Endothelial cell (in vitro differentiated cells): ENCODE measurements at places on chromosomes 3 and 15.

- DNase-seq: no peak
Measured at GRCh38 chr15:23897531-23897930, 210.4 kb upstream of the NDN start.

- DNase-seq: no peak
Measured at GRCh38 chr15:77748078-77749064, 115.7 kb upstream of the LINGO1 start.

GRCh38 chr15:86663304-86663703, 583.6 kb downstream of the AGBL1 start:
- DNase-seq: no peak

- no peak for DNase-seq
Measured at GRCh38 chr15:92801774-92802464, 98.2 kb upstream of the CHD2 start.

GRCh38 chr15:41629883-41630282, 30.3 kb upstream of the MGA start:
- no peak for DNase-seq

DNA sequence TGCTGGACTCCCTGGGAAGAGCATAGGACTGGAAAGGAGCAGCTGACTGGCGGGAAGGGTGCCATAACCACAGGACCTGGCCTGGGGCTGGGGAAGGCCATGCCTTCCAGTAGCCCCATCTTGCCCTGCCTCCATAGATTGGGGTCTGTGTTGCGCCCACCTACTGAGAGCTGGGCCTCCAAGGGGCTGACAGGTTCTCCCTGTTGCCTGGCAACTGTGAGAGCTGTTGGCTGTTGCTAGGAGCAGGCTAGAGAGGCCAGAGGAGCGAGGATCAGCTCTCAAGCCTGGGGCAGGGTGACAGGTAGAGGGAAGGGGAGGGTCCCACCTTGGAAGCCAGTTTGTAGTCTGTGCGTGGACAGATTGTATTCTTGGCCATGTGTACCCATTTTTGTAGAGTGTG, 2.8 kb upstream of the GNAI2 start:
- no peak for DNase-seq

- no peak for DNase-seq
Measured at GRCh38 chr3:182261041-182261440, 532.3 kb upstream of the ATP11B start.

- no peak for DNase-seq
Measured at GRCh38 chr3:123336441-123336851, 112.4 kb downstream of the ADCY5 start.

GRCh38 chr15:70494852-70495571, 268.3 kb downstream of the UACA start:
- DNase-seq: no peak

DNA sequence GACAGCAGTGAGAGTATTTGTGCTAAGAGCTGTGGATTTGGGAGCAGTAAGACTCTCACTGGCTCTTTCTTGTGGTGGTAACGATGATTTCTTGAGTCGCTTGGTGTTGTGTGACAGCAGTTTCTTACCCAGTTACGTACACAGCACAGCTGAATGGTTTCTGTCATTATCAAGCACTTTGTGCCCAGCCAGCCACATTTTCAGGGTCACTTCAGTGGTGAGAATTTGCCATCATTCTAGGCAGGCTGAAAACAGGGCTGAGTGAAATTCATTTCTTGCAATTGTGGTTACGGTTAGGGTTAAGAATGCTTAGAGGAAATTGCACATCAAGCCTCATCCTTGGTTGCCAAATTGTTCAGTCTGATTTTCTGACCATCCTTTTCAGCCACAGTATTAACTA, 130.1 kb downstream of the RYR3 start:
- no peak for DNase-seq
